ENCODE measurements at places on chromosomes 2 and 18.
A peak's percentile ranks its signal among the peaks of the same experiment; 100 is the strongest.

GRCh38 chr2:7683196-7683595 lies 766.0 kb downstream of the RNF144A start:
- DNase-seq, result no peak

GRCh38 chr2:233209533-233210171 lies 41.8 kb upstream of the ATG16L1 start:
- peak; percentile 70 for DNase-seq

GRCh38 chr2:224039080-224039769 lies at the start of gene SERPINE2:
SERPINE2 (minus strand) TSS chr2:224039286; CDS start chr2:224001900, 37,386 bp downstream.
- DNase-seq, result peak; percentile 82

- no peak for DNase-seq
Observed at GRCh38 chr2:241584436-241584835, 25.9 kb downstream of the BOK start.

DNA sequence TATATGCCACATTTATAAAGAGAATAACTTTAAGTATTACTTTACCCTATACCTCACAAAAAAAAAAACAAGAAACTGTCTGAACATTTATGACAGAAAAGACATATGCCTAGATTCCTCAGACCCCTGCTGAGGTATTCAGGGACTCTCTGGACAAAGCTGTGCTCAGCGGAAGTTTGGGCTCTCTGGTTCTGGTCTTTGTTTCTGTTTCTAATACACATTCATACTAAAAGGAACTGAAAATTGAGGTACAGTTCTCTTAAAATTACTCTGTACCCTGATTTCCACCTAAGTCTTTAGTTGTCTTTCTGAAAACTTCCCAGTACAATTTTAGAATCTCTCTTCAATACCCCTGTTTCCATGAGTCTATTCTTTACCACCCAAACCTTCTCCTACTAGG lies 160.3 kb downstream of the IKZF2 start:
- no peak for DNase-seq

DNA sequence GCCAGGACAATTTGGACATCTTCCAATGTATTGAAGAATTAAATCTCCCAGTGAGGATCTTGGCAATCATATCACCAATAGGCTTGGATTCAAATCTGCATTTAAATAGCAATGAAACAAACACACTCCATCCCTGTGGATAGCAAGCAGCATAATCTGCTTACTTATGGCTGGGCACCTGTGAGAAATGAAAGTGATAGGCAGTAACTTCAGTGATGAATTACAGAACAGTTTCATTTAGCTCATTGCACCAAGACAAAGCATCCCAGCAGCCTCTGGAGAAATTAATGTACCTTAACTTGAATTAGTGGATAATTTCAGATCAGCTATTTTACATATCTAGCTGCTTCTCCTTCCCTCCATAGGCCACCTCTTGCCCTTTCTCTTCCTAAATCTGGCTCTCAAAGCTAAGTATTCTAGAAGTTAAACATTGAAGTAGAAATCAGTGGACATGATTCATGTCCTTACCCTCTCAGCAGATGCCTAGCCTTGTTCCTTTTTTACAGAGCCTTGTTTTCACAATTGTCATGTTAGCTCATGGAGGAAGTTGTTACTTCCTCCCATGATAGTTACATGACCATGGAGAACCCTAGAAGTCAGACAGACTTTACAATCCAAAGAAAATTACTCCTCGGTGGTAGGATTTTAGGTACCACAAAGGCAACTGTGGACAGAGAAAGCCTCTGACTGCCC lies 88.5 kb upstream of the TACR1 start:
- no peak for DNase-seq

GRCh38 chr2:65420712-65421431 lies 11.5 kb downstream of the SPRED2 start:
- no peak for DNase-seq

DNA sequence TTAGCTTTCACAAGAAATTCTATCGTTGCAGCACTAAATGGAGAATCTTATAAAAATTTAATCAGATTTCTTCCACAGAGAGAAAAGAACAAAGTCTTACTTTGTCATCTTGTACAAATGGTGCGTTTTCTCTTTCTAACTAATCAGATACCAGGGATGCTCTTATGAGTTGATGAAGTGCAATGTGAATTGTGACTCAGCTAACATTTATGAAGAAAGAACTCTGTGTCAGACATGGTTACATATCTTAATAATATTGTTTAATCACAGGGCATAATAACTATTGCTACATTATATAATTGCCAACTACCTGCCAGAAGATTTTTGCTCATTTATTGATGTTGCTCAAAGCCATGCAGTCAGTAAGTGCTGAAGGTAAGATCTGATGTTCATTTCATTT lies 465.0 kb downstream of the CCDC85A start:
- DNase-seq, result no peak

GRCh38 chr2:27920148-27920885 lies 29.8 kb downstream of the BABAM2 start:
- DNase-seq, result no peak

DNA sequence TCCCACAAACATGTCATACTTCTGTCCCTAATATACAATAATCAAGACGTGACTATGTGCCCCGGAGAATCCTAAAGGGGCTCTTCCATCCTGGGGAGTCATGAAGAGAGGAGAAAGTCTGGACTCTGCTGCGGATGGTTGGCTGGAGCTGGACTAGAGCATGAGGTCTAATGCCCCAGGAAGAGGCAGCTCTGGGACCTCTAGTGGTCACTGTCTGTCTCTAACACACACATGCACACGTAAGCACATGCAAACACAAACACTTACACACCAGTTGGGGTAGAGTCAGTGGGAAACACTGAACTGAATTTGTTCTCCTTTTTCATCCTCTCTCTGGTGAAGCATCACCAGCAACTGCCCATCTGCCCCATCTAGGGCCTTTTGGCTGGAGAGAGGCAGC lies 271.6 kb downstream of the TDRD15 start:
- no peak for DNase-seq

- no peak for DNase-seq
Observed at GRCh38 chr2:100813527-100813926, 6.4 kb upstream of the NPAS2 start.

DNA sequence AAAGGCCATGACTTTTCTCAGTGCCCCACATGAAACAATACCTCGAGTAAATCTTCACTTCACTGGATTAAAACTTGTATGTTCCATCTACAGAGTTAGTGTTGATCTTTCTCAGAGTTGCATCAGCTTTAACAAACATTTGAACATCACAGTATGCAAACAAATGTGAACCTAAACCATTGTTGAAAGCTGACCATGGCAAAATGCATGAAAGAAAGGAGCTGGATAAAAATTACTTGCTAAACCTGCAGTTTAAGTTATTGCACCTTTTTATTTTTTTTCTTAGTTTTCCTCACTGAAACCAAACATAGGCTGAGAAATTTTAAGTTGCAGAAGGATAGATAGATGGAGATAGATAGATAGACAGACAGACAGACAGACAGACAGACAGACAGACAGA lies 107.2 kb upstream of the UGP2 start:
- no peak for DNase-seq

- DNase-seq, result no peak
Observed at GRCh38 chr2:229179628-229180027, 91.5 kb downstream of the PID1 start.

GRCh38 chr2:180077295-180077906 lies 70.3 kb upstream of the CWC22 start:
- no peak for DNase-seq

- DNase-seq, result no peak
Observed at GRCh38 chr2:7262727-7263126, 345.5 kb downstream of the RNF144A start.

DNA sequence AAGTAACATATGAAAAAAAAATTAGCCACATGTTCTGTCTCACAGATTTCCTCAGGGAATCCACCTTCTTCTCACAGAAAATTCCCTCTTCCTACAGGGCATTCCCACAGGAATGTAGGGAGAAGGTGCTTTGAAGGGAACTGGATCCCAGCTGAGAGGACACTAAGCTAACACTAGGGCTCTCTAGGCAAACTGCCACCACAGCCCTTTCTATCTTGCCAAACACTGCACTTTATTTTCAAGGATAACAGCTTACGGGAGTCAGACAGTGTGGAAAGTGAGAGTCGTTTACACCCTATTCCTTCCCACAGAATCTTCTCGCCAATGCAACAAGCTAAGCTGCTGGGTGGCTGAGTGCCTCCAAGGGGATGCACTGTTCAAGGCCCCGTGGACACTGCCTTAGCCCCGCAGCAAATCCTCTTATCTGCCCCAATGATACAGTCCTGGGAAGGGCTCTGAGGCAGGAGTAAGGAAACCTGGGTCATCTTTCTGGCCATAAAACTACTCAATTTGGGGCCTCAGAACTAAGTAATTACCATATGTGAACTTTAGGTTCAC lies 76.9 kb downstream of the CCDC93 start:
- DNase-seq, result no peak

DNA sequence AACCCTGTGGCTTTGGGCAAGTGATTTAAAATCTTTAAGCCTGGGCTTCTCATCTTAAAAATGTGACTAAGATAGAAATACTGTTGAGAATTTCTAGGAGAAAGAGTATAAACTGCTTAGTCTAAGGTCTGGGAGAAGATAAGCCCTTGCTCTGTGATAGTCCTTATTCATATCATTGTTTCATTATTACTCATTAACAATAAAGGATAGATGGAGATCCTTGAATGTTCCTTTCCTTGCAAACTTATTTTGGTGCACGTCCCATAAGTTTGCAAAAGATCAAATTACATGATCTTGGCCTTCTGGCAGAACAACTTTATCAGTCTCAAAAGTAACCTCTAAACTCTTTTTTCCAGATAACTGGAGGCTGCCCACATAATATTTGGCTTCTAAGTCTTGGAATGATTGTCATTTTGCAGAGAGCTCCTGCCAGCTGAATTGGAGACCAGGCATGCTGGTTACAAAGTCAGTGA lies 138.3 kb downstream of the FAM124B start:
- DNase-seq, result no peak

DNA sequence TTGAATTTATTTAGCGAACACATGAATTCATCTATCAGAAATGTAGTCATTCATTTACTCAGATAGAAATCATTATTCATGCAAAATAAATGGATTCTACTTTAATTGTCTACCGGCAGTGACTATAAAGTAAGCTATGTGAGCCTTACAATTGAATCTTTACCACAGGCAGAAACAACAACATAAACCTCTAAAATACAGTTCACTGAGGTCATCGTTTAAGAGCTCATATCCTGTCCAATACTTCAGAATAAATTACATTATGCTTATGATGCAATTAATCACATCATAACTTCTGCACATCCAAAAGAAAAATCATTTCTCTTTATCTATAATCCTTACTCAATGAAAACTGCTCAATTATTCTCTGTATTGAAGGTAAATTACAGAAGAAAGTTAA lies 244.7 kb downstream of the HNMT start:
- DNase-seq, result no peak

- DNase-seq, result no peak
Observed at GRCh38 chr2:10288606-10289005, 14.1 kb upstream of the HPCAL1 start.

DNA sequence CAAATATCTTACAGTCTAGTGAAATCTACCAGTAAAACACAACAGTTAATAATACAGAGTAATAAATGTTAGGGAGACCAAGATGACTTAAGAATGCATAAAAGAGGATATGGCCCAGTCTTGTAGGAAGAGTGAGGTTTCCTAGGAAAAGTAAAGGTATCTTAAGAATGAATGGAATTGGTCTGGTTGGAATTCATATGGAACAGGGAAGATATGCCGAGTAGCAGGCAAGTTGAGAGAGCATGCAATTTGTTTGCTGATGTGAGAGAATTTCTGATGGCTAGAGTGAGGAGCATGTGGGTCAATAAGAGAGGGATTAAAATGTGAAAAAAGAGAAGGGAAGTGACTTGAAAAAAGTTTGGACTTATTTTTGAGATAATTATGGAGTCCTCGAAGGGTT lies 512.9 kb upstream of the ZEB2 start:
- no peak for DNase-seq

DNA sequence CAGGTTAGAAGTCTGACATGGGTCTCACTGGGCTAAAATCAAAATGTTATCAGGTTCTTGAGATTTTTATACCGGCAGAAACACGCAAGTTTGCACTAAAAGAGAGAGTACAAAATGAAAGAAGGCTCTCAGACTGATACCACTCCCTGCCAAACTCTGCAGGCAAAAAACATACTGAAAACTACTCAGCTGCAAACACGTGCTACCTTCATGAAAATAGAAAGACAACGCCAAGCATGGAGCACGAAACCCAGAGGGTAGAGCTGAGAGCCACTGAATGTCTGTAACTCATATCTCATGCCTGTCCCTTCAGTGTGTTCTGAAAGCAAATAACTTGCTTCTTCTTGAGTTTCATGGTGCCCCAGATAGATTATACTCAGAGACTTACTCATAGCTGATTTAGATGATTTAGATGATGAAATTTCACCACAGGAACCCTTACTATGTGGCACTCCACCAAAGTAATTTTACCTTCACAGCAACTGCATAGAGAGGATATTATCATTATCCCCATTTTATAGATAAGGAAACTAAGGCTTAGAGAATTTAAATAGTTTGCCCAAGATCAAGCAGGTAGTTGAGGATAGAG lies 313.0 kb upstream of the SLC39A10 start:
- no peak for DNase-seq

- no peak for DNase-seq
Observed at GRCh38 chr2:105856581-105856980, 111.9 kb downstream of the NCK2 start.

- no peak for DNase-seq
Observed at GRCh38 chr18:51150113-51150700, 47.3 kb downstream of the MEX3C start.

DNA sequence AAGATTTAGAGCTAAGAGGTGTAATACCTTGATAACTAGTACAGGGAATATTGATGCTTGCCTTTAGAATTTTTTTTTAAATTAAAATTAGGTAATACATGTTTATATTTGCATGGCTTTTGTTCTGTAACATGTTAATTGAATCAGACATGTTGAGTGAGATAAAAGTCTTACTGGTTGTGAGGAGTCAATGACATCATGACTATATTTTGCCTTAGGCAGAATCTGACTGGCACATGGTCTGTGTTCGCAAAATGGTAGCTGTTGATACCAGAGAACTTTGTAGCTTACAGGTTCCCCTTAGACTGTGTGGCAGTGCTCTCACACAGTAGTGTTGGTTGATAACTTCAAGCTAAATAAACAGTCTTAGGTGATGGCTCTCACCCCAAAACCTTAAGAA lies 199.7 kb downstream of the PTPRM start:
- DNase-seq, result no peak

GRCh38 chr2:23280401-23280800 lies 104.6 kb upstream of the KLHL29 start:
- no peak for DNase-seq

DNA sequence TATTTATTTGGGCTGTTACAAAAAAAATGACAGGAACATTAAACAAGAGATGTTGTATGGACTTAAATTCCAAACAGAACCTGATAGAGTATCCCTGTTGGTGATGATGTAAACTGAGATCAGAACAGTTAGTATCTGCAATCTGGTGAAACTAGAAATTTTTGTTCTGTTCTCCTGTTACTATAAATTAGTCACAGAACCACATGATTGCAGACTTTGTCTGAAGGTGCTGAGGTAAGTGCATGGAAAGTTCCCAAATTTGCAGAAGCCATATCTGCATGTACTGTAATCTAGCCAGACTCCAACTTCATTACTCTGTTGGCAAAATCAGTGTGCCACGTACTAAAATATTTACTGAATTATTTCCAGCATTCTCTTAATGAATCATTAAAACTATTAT lies 516.3 kb upstream of the FSIP2 start:
- no peak for DNase-seq

- DNase-seq, result peak; percentile 30
Observed at GRCh38 chr2:202307690-202308089, 42.1 kb downstream of the NOP58 start.

GRCh38 chr2:71832388-71832787 lies 315.3 kb downstream of the CYP26B1 start:
- DNase-seq, result no peak
